ENCODE measurements at places on chromosomes 1 and 21.

DNA sequence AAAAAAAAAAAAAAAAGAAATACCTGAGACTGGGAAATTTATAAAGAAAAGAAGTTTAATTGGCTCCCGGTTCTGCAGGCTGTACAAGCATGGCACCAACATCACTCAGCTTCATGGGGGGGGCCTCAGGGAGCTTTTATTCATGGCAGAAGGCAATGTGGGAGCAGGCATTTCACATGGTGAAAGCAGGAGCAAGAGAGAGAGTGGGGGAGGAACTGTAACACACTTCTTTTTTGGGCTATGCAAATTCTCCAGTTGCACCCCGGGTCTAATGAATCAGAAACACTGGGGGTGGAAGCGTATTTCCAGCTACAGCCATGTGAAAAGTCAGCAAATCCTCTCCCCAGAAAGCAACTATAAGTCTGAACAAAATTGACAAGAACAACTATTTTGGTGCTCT lies 11.8 kb upstream of the SOD1 start:
- no peak for DNase-seq

- DNase-seq: no peak
These were observed 832.6 kb upstream of the TMPRSS15 start for GRCh38 chr21:19236209-19236608.

GRCh38 chr1:166907763-166908162 lies 31.7 kb upstream of the TADA1 start:
- DNase-seq: no peak

GRCh38 chr21:37811711-37812110 lies 104.5 kb downstream of the KCNJ6 start:
- DNase-seq: no peak

DNA sequence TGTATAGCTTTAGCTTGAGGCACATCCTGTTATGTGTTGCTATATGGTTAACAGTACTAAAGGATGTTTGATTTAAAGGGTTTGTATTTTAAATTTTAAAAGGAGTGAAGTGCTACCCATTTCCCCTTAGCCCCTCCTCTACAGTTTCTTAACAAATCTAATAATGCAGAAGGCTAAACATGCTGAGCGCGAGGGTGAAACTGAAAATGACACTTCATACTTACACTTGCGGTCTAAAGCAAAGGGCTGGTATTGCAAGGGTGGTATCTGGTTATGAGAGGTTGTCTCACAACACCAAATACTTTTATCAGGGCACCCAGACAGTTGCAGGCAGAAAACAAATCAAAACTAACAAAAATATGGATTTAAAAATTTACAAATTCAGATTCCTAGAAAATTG lies 172.3 kb downstream of the SIPA1L2 start:
- DNase-seq: no peak

All from non-pigmented ciliary epithelial cell (primary cell).